Activated naive CD4-positive, alpha-beta T cell (primary cell): ENCODE measurements at places on chromosomes 2 and 18.

DNA sequence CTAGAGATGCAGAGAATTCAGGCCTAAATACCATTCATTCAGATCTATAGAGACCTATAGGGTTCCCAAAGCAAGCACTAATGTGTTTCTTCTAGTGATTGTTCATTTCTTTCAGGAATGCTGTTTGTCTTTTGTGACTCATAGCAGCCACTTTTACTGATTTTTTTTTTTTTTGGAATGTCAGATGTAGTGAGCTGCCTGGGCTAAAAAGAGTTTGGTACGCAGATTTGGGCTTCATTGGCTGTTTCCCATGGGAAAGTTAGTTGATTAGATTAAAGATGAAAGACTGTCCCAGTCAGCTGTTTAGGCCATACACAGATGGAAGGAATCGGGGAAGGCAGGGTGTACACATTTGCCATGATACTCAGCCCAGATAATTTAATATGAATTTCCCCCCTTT, 87.6 kb downstream of the CDC42EP3 start:
- no peak for DNase-seq

GRCh38 chr2:238771639-238772038, 76.2 kb upstream of the TWIST2 start:
- no peak for DNase-seq

DNA sequence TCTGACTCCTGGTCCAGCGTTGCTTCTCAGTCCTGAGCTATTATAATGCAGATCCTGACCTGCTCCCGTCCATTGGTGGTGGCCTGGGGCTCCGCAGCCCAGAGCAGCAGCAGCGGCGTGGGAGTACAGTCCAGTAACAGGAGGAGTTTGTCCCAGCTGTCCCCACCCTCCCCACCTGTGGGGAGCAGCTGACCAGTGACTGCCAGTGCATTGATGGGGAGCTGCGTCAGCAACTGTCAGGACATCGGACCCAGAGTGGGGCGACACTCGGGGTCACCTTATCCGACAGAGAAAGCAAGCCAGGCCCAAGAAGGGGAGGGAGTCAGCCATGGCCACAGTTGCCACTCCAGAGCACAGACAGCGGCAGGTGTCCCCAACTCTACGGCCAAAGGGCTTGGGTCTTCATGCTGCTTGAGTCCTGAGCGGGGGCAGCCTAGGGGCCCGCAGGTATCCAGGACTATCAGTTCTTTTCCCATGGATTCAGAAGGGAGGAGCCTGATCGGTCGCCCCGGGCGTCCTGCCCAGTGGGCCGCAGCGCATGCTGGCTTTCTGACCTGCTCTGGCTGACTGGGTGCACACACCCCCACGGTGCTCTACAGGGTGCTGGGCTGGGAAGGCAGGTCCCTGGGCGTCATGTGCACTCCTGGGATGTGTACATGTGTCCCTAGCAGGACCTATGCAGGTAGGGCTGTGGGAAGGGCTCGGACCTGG, 29.7 kb downstream of the DNMT3A start:
- DNase-seq, result no peak

GRCh38 chr2:235088496-235088921, 136.7 kb downstream of the SH3BP4 start:
- no peak for DNase-seq

GRCh38 chr2:69279211-69279610, 107.8 kb downstream of the GFPT1 start:
- no peak for DNase-seq

DNA sequence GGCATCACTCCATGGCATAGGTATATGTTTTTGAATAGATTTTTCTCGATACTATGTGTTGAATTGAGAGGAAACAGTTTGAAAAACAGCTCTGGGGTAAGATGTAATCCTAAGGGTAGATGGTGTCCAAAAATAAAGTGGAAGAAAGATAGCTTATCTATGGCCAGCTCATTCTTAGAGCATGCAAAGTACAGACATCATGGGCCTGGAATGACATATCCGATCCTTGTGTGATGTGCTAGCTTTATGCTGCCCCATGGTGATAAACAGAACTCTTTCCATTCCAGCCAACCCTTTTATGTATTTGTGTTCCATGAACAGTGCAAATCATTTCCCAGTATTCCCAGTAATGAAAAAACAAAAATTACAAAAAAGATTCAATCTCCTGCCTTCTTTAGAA, 390.2 kb upstream of the NXPH2 start:
- DNase-seq, result no peak

DNA sequence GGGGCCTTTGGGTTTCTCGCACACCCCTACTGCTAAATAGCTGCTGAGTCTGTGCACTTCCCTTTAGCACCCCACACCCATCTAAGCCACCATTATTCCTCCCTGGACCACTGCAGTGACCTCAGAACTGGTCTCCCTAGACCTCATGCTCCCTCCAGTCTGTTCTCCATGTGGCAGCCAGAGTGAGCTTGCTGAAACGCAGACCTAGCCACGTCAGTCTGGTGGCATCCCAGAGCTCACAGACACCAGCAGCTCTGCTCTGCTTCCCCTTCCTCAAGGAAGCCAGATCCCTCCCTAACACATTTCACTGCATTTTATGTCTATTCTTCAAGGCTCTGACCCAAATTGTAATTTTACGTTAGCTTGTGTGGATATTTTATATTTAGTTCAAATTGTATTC, 144.4 kb downstream of the DYSF start:
- no peak for DNase-seq

GRCh38 chr2:110791435-110791834, 59.1 kb downstream of the ACOXL start:
- DNase-seq, result no peak

DNA sequence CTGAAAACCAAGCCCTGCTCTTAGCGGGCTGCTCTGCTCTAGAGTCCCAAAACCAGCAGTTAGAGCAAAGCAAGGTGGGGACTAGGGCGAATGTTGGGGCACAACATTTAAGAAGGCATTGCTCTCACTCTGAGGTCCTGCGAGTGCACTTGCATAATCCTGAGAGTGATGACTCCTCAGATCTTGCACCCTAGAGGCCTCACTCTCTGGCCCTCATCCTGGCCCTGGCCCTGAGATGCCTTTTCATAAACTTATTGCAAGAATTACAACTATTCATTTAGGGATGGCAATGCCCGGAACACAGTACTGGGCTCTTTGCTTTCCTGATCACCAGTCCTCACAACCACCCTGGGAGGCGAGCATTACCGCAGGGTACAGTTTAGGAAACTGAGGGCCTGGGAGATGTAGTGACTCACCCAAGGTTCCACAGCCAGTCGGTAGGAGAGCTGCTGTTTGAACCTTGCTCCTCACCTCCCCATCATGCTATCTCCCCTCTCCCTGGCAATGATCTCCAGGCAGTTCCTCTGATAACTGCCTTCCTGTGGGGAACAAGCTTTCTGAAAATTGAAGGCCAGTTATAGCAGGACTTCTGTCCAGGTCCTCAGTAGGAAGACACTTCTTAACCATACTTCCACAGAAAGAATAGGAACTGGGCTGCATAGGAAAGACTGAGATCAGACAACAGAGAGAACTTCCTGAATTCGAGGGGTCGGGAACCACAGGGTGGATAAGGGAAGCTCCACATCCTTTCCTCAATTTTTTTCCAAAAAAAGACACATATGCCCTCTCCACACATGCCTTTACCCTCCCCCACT, 91.3 kb downstream of the TNS1 start:
- no peak for DNase-seq

- DNase-seq, result no peak
Measured at GRCh38 chr2:61450144-61450543, 20.7 kb downstream of the USP34 start.

GRCh38 chr2:160368988-160369930, 124.3 kb downstream of the RBMS1 start:
- DNase-seq, result no peak

DNA sequence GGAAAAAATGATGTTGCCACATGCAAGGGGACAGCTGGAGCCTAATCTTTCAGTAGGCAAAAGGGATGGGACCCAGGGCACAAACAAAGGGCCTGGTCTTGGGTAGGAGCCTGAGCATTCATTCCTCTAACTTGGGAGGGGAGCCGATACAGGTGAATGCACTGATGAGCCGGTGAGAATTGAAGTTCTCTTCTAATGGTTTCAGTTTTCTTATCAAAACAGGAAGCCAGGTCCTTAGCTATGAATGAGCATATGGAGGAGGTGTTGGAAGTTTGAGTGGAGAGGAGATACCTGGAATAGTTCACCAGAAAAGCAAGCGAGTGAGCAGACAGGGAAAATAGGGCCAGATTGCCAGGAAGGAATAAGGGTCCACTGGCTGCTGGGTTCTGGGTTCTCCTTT, 10.1 kb downstream of the DPP4 start:
- DNase-seq, result no peak

DNA sequence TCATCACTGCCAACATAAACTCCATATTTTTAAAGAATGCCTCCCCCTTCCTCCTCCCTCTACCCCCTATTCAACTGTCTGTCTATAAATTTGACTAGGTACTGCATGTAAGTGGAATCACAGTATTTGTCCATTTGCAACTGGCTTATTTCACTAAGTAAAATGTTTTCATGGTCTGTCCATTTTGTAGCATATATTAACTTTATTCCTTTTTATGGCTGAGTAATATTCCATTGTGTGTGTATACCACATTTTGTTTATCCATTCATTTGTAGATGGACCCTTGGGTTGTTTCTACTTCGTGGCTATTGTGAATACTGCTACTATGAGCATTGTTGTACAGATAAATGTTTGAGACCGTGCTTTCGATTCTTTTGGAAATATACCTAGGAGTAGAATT, 10.7 kb downstream of the SEH1L start:
- DNase-seq, result no peak

- no peak for DNase-seq
Measured at GRCh38 chr18:45066210-45066609, 385.5 kb downstream of the SETBP1 start.

DNA sequence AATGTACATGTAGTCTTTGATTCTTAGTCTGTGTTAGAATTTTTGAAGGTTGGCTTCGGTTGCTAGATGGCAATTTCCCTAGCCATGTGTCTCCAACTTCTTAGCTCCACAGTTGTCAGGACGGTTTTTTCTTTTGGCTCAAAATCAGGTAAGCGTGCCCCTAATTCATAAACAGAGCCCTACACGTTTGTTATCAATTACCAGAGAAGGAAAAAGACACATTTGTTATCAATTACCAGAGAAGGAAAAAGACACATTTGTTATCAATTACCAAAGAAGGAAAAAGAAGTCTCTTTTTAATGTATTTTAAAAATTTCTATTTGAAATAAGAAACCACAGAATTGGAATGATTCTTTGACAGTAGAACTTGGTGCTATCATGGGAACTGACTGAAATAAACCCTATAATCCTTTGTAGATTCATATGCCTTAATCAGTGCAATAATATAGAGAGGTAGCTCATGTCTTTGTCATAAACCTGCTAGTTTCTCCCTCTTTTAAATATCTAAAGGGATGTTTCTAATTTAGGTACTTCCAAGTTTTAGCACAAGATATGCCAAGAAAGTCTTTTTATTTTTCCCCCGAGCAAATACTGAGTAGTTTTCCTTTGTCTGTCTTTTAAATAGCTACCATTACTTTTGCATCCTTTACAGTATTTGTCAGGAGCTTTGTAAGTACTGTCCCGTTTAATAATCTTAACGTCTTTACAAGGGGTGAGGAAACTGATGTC, 35.9 kb downstream of the CAMKMT start:
- no peak for DNase-seq

DNA sequence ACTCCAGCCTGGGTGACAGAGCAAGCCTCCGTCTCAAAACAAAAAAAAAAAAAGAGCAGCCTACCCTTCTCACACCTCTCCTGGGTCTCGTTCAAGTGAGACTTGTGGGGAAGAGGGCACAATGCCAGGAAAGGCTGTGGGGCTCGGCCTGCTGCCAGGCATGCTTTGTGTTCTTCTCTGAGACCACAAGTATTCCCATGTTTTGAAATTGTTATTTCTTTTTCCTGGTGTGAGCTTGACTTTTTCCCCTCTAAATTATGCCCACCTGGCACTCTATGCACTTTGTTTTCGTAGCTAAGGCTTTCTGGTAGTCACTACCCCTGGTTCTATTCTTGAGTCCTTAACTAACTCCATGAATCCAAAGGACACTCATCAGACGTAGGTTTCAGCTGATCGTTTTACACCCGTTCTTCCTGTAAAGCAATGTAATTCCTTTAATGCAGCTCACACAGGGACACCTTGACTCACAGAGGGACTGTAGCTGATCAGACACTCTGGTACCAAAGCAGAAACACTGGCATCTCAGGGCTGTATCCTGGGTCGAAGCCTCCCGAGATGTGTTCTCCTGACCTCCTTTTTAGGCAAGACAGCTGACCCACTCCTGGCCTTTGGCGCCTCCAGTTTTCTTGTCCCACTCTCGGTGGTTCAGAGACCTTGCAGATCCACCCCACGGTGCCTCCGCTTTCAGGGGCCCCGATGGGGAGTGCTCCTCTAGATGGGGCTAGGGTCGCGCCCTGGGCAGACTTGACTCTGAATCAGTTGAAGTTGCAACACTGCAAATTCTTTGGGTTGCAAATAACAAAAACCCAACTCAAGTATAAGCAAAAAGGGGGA, 193.3 kb upstream of the AGAP1 start:
- DNase-seq, result no peak

DNA sequence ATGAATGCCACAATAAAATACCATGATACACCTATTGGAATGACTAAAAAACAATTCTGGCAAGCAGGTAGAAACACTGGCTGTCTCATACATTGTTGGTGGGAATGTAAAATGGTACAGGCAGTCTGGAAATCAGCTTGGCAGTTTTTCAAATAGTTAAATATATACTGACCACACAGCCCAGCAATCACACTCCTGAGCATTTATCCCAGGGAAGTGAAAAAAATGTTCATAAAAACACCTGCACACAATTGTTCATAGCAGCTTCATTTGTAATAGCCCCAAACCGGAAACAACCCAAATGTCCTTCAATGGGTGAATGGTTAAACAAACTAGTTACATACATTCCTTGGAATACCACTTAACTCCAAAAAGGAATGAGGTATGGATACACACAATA, 137.2 kb downstream of the TFCP2L1 start:
- DNase-seq, result no peak

GRCh38 chr2:223270548-223270947, 218.6 kb downstream of the KCNE4 start:
- DNase-seq, result no peak

DNA sequence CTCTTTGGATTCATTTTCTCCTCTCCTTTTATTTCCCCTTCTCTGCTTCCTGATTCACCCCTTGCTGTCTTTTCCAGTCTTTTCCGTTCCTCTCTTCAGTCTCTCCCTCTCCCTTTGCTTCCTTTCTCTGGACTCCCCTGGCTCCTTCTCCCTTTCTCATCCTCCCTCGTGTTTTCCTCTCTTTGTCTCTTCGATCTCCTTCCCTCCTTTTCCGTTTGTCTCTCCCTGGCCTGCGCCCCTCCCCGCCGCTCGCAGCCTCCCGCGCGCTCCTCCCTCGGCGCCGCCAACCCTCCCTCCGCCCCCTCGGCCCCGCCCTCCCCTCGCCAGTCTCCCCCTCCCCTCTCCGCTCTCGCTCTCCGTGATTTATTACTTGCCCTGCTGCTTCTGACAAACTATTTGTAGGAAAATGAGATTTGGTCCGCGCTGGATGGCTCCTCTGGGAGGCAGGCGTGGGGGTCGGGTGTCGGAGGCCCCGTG, 46.0 kb upstream of the PAX8 start:
- DNase-seq, result no peak

GRCh38 chr2:38187541-38188011, 111.6 kb upstream of the CYP1B1 start:
- no peak for DNase-seq
